ENCODE measurements at places on chromosomes 3 and 15. TPM values are rescaled to one million over a fixed set of nuclear protein-coding genes. Genes with fewer than 3 reads are reported as not detected.

Gene CSPG5
- total RNA-seq = 0.19 TPM

Gene MESP1
- total RNA-seq = 0.28 TPM

Gene NR1I2
- total RNA-seq = not detected

Gene SPTSSB
- total RNA-seq = under 0.01 TPM

Gene LRRC34
- total RNA-seq = 2.9 TPM

Gene LRRK1
- 5.6 TPM for total RNA-seq

Gene ARL14
- not detected for total RNA-seq

Gene NKIRAS1
- 21.7 TPM for total RNA-seq

Gene PROS1
- 43.7 TPM for total RNA-seq

Gene CFAP92
- total RNA-seq = under 0.01 TPM

Gene CHRM5
- total RNA-seq = not detected

Data from regular cardiac myocyte (primary cell).